H1 (cell line): ENCODE measurements at places on chromosomes 11 and 22. TPM values are rescaled to one million over a fixed set of nuclear protein-coding genes. Genes with fewer than 3 reads are reported as not detected.

- no peak for DNase-seq
Observed at GRCh38 chr11:13367115-13367514, 89.5 kb downstream of the BMAL1 start.

- DNase-seq: no peak
Observed at GRCh38 chr11:15318814-15319213, 204.1 kb downstream of the INSC start.

The SLC35C1 gene
- total RNA-seq: 10.6 and 11.2 TPM in 2 replicates

- no peak for DNase-seq
Observed at GRCh38 chr11:12220305-12220704, 109.9 kb downstream of the MICAL2 start.

DNA sequence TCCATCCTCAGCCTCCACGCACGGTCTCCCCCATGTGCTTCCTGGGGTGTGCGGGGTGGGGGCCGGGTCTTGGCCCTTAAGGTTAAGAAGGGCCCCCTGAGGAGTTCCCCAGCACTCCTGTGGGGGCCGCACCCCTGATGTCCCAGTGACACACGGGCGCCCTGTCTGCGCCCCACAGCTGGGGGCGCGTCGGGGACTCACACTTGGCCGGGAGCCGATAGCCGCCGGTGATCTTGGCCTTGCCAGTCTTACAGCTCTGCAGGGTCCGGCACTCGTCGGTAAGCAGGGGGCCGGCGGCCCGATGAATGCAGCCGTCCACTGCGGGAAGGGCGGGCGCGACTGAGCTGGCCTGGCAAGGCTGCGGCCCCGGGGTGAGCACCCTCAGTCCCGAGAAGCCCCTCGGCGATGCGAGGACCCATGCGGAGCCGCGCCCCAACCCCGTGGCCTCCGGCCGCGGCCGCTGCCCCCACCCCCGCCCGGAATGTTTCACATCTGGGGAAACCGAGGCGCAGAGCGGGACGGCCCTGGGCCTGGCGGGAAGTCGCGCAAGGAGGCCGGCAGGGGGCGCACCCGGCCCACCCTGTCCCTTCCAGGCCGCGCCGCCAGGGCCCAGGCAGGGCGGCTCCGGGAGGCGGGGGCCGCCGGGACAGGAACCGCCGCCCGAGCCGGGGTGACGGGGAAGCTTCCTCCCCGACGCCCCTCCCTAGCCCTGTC is 13.9 kb downstream of the OTUB1 start:
- DNase-seq: no peak

- no peak for DNase-seq
Observed at GRCh38 chr11:926341-926916, 759 bp downstream of the AP2A2 start.

- DNase-seq: peak; percentile 76
Observed at GRCh38 chr22:50526834-50527801, 1.7 kb upstream of the SCO2 start.

GRCh38 chr11:47453365-47453764 is 4.4 kb upstream of the RAPSN start:
- DNase-seq: no peak

DNA sequence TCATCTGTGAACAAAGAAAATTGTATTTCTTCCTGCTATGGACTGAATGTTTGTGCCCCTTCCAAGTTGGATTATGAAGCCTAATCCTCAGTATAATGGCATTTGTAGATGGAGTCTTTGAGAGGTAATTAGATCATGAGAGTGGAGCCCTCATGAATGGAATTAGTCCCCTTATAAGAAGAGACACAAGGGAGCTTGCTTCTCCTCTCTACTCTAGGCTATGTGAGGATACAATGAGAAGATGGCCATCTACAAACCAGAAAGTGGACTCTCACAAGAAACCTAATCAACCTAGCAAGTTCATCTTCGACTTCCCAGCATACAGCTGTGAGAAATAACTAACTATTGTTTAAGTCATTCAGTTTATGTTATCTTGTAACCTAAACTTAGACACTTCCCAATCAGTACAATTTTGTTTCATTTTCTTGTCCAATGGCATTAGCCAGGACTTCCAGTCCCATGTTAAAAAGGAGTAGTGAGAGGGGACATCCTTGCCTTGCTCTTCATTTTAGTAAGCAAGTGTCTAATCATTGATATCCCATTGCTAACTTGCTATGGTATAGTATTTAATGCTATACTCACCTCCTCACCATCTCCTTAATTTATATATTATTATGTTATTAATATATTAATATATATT is 45.7 kb downstream of the PDGFD start:
- no peak for DNase-seq

DNA sequence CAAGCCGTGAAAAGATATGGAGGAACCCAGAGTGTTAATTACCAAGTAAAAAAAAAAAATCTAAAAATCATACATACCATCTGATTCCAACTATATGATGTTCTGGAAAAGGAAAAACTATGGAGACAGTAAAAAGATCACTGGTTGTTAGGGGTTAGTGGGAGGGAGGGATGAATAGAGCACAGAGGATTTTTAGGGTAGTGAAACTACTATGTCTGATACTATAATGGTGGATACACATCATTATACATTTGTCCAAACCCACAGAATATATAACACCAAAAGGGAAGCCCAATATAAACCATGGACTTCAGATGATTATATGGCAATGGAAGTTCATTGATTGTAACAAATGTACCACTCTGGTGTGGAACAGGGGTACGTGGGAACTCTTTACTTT is 74.1 kb downstream of the ENTHD1 start:
- no peak for DNase-seq

DNA sequence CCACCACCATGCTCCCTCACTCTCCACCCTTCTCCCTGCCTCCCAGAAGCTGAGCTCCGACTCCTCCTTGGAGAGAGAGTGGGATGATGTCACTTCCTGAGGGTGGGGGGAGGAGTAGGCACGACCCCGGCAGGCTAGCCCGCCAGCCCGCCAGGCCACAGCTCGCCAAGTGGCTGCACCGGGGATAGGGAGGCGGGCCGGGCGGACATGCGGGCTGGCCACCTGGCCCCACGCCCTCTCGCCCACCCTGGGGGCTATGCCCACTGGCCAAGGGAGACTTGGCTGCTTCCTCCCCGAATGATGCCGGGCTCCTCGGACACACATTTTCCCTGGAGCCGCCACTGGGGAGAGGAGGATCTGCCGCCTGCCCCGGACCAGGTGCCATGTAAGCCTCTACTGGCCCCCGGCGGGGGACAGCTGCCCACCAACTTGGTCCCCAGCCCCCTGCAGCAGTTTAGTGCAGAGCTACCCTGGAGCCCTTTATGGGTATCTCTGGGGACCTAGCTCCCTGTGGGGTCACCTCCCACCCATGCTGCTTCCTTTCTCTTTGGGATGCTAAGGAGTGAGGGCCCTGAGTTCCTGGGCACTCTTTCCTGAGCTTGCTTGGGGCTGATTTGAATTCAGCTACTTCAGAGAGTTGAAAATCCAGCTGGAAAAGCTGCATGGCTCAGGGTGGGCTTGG is 33.7 kb upstream of the MYRF start:
- peak; percentile 87 for DNase-seq

DNA sequence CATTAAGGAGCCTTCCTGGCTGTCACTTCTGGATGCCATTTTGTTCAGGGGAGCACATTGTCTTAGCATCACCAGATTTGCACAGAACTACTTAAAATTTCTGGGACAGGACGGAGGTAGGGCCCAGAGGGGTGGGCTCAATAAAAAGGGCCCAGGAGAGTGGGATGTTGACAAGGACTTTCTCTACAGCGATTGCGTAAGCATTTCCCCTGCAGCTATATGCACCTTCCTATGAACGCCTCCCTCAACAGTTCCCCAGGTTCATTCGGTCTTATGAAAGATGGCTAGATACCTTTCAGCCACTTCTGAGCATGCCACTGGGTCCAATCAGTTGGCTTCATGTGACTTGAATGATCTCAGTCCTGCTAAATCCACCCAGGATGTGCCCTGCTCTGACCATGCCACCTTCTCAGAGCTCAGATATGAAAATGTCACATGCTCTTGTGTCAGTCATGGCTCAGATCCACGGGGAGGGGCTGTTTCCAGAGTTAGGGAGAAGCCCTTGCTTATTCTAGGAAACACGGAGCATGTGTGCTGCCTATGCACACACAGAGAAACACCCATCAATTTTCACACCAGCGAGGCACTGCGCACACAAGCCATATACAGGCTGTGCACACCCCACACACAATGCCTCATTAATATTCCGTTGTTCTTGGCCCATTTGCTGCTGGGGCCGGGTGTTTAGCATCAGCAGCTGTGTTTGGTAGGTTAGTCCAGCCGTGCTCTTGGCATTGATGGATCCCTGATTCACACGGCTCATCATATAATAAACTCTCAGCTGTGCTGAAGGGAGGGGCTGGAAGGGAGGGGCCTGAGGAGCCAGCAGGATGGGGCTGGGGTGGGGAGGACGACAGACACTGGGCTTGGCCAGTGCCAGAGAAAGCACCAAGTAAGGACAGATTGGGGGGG is 52.5 kb upstream of the NNMT start:
- DNase-seq: no peak

GRCh38 chr11:121038648-121039409 is 14.9 kb downstream of the TBCEL start:
- no peak for DNase-seq

- no peak for DNase-seq
Observed at GRCh38 chr22:39422721-39423120, 23.1 kb downstream of the TAB1 start.

GRCh38 chr22:49161002-49161850 is 666.4 kb downstream of the BRD1 start:
- DNase-seq: no peak

- DNase-seq: no peak
Observed at GRCh38 chr11:7688238-7688826, 15.0 kb upstream of the CYB5R2 start.

DNA sequence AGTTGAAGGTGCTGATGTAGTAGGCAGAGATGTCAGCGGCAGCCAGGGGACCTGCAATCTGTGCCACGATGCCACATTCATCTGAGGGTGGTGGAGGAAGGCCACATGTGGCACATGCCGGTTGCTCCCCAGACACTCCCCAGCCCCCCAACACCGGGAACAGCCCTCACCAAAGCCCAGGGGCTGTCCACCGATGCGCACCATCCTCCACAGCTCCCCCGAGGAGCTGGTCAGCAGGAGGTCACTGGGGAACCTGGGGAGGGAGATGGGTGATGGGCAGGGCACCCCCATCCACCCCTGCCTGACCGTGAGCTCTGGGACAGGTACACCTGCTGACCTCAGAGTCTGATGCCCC is 3.5 kb downstream of the CASTOR1 start:
- DNase-seq: no peak

- DNase-seq: no peak
Observed at GRCh38 chr11:126359431-126360048, 4.1 kb downstream of the ST3GAL4 start.

GRCh38 chr11:6895010-6895409 is 2.7 kb upstream of the OR2D2 start:
- no peak for DNase-seq

DNA sequence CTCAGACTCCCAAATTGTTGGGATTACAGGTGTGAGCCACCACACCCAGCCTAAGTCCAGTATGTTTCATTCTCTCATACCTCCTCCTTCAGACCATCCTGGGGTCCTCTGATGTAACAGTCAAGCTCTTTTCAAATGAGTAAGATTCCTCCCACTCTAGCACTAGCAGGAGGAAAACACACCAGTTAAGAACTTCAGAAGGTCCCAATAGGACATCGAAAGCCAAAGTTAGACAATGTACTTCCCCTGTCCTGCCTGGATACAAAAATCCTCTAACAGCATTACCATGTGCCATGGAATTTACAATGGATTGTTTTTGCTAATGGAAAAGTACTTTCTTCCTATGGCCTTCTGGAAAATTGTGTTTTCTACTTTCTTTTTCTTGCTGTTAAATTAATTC is 67.1 kb downstream of the CCDC34 start:
- DNase-seq: no peak
